ENCODE measurements at places on chromosomes 7 and 10. TPM values are rescaled to one million over a fixed set of nuclear protein-coding genes. Genes with fewer than 3 reads are reported as not detected.

C7orf57 gene
- total RNA-seq: 0.40 TPM

- DNase-seq: no peak
Measured at GRCh38 chr10:131202990-131203389, 108.5 kb downstream of the TCERG1L start.

DNA sequence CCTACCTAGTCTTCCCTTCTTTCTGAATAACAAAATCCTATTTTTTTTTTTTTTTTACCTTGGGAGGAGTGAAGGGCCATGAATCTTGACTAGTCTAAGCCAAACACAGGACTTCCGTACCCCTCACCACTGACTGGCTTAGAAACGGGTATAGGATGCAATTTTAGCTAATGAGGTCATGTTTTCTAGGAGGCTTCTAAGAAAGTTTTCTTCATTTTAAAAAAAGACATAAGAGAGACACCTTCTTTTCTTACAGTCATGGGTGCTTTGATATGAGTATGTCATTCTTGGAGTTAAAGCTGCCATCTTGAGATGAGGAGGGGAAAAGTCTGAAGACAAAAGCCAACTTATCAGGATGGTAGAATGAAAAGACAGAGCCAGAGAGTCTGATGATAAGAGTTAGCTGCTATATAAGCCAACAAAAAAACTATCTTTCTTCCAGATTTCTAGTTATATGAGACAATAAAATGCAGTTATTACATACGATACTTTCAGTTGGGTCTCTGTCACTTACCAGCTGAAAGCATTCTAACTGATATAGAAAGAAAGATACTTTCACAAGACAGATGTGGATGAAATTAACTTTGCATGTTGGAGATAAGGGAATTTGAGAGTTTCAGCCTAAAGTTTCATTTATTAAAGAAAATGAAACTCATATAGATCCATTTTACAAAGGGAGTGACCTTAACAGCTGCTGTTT, 34.0 kb downstream of the ZNF438 start:
- no peak for DNase-seq

GRCh38 chr10:18205098-18205834, 65.0 kb downstream of the CACNB2 start:
- no peak for DNase-seq

MEOX2 gene
- total RNA-seq: not detected

GRCh38 chr7:17022920-17023319, 141.1 kb upstream of the AGR3 start:
- DNase-seq: no peak

DNA sequence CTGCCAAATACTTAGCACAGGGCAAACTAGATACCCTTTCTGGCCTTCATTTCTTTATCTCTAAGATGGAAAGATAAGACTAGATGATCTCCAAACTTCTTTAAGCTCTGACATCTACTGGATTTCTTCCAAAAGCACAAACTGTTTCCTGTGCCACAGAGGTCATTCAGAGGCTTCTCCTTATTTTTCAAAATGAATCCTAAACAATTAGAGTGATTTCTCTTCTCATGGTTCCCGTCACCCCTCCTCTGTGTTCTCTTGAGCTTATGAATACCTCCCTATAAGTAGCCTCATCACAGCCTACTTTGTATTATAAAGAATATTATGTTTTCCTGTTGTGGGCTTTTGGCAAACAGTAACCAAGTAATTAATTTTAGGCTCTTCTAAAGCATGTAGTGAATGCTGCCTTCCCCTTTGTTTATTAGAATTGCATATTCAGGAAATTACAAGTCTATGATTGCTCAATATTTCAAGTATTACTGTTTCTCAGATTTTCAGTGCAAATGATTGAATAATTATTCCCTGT, 179.5 kb downstream of the REEP3 start:
- no peak for DNase-seq

- no peak for DNase-seq
Measured at GRCh38 chr10:47452495-47453140, 31.3 kb downstream of the ANXA8 start.

- no peak for DNase-seq
Measured at GRCh38 chr10:117519286-117519685, 23.3 kb upstream of the EMX2 start.

DNA sequence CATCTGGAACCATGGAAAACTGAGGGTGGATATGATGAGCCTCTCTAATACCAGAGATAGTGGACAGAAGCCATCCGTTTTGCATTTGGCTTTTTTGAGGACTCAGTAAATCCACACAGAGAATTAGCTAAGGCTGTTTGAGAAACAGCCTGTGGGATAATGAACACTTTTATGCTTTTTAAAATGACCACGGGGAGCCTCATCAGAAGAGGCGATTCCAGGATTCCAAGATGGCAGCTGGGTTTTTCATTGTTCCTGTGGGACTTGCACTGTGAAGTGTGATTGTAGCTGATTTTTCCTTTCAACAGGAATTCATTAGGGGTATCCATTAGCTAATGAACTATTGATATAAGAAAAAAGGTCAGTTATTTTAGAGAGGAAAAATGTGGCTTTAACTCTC, 353.2 kb downstream of the AUTS2 start:
- DNase-seq: no peak

GRCh38 chr7:27996141-27996540, 184.5 kb downstream of the JAZF1 start:
- no peak for DNase-seq

TUBAL3 gene
- total RNA-seq: not detected

Measured in activated naive CD8-positive, alpha-beta T cell treated with anti-CD3 and anti-CD28 coated beads, Interleukin-2, amount 10 ng/mL, durations not matched to agents 7 days and 5 days (primary cell).